Psoas muscle (tissue), 8 donors: ENCODE measurements at places on chromosomes 5 and 9. TPM values are rescaled to one million over a fixed set of nuclear protein-coding genes. Genes with fewer than 3 reads are reported as not detected.

PAIP1 gene
- 141 TPM for total RNA-seq

DNA sequence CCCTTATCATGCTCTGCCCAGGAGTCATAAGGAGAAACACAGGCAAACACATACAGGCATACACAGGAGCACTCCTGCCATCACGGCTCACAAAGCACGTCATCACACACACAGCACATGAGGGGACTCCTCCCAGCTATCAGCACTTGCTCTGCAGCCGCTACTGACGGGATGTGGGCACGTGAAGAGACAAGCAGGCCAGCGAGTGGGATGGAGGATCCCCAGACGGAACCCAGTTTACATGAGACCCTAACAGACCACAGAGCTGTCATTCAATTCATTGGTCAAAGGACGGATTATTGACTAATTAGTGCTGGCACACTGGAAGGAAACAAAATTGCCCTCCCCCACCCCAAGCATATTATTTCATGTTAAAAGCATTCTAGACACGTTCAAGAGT is 53.6 kb downstream of the SEMA4D start:
- no peak overlapping the region for H3K4me3 ChIP-seq
- no peaks in the 10 kb centered on the region for H3K27me3 ChIP-seq
- peaks cover 56% of the 10 kb centered on the region for H3K4me1 ChIP-seq

IFNA2 gene
- not detected for total RNA-seq

IL7R gene
- 1.6 TPM for total RNA-seq

DNA sequence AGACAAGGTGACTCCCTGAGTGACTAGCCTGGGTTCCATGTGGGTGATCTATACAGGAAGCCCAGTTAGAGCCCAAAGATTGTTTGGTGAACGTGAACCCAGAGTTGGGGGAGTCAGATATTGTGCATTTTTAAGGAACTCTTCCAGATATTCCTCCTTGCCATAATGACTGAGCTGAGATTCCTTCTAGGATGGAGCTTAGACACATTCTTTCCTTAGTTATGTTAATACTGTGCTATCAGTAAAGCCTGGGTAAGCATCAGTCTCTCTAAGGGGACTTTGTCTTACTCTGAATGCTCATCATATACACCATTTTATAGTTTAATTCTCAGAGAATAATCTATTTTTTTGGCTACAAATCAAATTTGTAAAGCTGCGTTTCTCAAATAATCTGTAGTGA is 68.1 kb downstream of the FOXB2 start:
- H3K4me1 ChIP-seq, result no peaks in the 10 kb centered on the region
- no peak overlapping the region for H3K27ac ChIP-seq
- H3K36me3 ChIP-seq, result no peaks in the 10 kb centered on the region
- H3K27me3 ChIP-seq, result no peaks in the 10 kb centered on the region

DNA sequence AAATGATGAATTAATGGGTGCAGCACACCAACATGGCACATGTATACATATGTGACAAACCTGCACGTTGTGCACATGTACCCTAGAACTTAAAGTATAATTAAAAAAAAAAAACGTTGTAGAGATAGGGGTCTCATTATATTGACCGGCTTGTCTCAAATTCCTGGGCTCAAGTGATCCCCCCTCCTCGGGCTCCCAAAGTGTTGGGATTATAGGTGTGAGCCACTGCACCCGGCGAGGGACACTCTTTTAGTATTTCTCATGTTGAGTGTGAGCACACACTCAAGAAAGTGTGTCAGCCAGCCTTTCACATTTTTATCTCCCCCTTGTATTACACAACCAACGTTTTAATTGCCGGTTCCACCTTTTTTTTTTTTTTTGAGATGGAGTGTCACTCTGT is 87.7 kb upstream of the SPIN1 start:
- no peaks in the 10 kb centered on the region for H3K27me3 ChIP-seq
- no peaks in the 10 kb centered on the region for H3K36me3 ChIP-seq
- no peak for DNase-seq
- no peak overlapping the region for H3K27ac ChIP-seq
- H3K4me1 ChIP-seq, result no peaks in the 10 kb centered on the region
- H3K4me3 ChIP-seq, result no peak overlapping the region

GRCh38 chr5:132787076-132787475 is 10.0 kb upstream of the SEPTIN8 start:
- H3K27me3 ChIP-seq, result no peaks in the 10 kb centered on the region
- no peaks in the 10 kb centered on the region for H3K4me1 ChIP-seq
- H3K27ac ChIP-seq, result no peak overlapping the region
- no peak overlapping the region for H3K4me3 ChIP-seq
- DNase-seq, result no peak
- H3K36me3 ChIP-seq, result no peaks in the 10 kb centered on the region

DNA sequence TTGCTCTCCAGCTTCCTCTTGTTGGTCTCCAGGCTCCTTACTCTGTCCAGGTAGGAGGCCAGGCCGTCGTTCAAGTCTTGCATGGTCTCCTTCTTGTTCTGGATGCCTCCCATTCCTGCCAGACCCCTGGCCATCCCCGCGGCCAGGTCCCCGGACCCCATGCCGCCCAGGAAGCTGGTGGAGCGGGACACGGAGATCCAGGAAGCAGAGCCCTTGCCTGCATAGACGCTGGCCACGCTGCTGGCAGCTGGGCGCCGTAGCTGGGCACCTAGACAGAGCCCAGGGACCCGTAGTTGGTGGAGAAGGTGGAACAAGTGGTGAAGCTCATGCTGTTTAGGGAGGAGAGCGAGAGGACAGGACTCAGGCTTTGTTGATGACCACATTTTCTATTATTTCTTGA is 1584.0 kb upstream of the ACO1 start:
- no peak overlapping the region for H3K4me3 ChIP-seq
- no peak for DNase-seq
- no peaks in the 10 kb centered on the region for H3K4me1 ChIP-seq
- H3K36me3 ChIP-seq, result no peaks in the 10 kb centered on the region
- H3K27ac ChIP-seq, result no peak overlapping the region

IL33 gene
- total RNA-seq, result 4.5 TPM
